ENCODE measurements at places on chromosomes 3 and 15.

DNA sequence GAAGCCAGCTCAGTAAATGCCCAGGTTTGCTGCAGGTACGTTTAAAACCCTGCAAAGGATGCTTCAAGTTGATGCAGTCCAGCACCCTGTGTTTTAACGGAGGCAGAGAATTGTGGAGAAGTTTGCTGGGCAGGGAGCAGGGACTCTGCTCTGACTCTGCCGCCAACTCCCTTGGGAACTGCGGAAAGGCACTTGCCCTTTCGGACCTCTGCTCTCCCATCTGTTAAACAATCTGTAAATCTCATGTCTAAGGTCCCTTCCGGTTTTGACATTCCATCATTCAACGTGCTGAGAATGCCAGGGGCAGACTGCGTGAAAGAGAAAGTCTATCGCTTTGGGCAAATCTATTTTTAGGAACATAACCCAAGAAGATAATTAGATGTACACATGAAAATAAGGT lies 184.5 kb downstream of the OPA1 start:
- no peak for DNase-seq

DNA sequence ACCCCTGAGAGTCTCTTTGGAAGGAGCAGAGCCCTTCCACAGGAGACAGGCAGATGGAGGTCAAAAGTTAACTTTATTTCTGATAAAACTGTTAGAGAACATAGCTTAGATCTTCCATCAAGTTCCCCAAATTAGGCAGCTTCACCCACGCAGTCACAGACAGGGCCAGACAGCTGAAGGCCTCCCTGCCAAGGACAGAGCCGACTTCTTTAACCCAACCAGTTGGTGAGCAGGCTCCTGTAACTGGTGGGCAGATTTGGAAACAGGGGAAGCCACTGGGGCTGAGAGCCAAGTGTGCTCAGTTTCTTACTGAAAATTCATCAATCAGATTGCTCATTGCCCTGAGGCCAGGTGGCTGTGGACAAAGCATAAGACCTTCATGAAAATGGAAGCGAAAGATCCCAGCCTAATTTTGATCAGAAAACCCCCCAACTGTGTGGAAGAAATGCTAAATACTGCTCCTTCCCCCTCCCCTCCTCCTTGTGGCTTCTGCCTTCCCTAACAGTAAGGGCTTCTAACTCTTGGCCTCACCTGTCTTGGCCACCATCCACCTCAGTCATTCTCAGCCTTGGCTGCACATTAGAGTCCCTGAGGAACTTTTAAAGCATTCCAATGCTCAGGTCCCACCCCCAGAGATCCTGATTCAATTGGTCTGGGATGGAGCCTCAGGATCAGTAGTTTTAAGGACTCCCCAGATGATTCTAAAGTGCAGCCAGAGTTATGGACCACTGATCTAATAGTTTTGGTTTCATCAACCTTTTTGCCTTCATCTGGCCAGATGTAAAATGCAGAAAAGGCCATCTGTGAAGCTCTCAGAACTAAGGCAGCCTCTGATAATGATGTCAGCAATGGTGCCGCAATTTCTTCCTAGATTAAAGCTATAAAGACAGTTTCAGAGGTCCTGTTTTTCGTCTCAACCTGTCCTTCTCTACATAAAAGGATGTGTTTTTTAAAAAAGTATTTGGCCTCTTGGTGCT lies 11.5 kb downstream of the CLRN1 start:
- DNase-seq: no peak

DNA sequence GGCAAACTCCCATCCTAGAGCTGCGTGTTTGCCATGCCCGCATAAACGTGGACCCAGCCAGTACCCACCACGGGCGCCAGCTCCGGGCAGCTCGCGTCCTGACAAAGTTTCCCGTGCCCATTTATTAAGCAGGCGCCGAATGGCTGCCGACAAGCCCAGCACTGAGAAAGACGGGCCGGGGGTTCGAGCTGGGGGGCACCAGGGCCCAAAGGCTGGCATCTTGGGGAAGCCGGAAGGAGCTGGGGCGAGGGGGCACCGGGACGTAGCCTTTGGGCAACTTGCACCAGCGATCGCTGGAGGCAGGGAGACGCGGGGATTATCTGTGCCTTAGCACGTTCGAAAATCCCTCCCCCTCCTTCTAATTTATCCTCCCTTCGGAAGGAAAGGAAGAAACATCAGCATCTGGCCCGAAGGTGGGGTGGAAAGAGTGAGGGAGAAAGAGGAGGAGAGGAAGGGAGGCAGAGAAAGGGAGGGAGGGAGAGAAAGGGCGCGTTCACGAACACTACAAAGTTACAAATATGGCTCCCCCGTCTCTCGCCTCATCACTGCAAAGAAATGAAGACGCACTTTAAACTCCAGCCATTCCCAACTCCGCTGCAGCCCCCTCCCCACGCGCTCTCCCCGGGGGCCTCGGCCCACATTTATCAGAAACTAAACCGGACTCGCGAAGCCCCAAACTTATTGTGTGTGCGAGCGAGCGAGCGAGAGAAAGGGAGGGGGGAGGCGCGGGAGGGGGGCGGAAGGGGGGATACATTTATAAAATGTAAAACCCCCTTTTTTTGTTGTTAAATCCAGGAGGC lies 1.0 kb downstream of the ANP32A start:
- DNase-seq: no peak

DNA sequence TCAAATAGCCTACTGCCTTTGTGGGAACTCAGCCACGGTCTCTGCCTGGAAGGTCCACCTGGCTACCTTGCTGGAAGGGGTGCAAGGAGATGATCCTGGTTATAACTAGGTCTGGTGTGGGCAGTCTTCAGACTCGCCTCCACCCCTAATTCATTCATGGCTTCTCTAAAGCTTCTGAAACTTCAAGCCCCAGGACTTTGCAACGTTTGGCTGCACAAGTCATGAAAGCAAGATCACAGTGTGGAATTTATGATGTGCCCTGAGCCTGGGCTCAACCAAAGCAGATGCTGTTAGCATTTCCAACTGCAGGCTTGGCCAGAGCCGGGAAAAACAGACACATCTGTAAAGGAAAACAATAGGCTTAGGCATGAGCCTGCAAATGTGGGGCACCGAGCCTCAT lies 200.4 kb upstream of the WNT5A start:
- no peak for DNase-seq

- DNase-seq: no peak
Observed at GRCh38 chr15:70701891-70702568, 61.3 kb downstream of the UACA start.

DNA sequence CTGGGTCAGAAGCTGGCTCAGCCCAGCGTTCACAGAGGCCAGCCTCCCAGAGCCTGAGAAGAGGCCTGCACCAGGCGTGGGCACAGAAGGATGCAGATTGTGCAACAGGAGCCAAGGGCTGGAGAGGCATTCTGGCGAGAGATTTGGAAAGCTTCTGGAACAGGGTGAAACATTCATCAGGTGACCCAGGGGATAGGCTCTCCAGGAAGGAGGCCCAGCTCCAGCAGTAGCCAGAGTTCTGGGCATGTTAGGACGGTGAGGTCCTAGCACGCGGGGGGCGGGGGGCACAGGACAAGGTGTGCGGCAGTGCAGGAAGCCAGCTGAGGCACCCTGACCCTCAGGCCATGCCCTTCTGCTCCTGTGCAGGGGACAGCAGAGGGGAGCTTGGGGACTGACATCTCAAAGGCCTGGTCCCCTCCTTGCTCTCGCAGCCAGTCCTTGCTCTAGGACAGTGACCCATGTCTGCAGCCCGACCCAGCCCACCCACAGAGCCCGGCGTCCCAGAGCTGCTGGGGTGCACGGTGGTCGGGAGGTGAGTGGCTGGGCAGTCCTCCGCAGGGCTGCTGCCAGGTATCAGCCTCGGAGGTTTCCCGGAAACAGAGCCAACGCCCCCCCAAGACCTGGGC lies 111.7 kb upstream of the KLF13 start:
- no peak for DNase-seq

GRCh38 chr15:68432441-68433064 lies 590 bp upstream of the ITGA11 start:
- no peak for DNase-seq

DNA sequence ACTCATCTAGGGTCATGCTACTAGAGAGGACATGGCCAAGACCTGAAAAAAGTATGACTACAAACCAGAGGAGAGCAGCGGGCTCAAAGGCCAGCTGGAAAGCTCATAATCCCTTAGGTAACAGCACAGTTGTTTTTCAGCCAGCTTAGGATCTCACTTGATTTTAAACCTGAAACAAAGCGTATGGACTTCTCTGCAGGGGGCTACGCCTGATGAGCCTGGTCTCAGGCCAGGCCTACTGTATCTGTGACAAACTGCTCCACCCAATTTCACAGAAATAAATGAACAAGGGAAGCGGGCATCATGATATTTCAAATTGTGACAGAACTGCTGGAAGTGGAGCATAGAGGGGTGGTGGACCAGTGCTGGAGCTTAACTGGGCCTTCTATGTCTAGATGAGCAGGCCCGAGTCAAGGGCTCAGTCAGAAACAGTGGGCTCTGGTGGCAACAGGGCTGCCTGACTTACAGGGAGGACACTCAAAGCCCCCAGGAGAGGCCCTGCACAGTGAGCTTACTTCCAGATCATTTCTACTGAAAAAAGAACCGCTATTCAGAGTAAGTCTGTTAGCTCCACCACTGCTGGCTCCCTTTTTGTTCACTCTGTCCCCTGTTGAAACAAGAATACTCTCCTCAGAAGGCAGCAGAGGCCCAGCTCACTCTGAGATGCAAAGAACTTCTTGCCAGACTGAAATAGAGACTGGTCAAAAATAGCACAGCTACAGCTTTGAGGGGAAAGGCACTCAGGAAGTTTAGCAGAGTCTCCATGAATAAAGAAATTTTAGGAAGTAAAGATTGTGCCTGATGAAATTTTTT lies 47.0 kb downstream of the LRIG1 start:
- DNase-seq: no peak

- no peak for DNase-seq
Observed at GRCh38 chr3:13479332-13479581, 849 bp upstream of the HDAC11 start.

DNA sequence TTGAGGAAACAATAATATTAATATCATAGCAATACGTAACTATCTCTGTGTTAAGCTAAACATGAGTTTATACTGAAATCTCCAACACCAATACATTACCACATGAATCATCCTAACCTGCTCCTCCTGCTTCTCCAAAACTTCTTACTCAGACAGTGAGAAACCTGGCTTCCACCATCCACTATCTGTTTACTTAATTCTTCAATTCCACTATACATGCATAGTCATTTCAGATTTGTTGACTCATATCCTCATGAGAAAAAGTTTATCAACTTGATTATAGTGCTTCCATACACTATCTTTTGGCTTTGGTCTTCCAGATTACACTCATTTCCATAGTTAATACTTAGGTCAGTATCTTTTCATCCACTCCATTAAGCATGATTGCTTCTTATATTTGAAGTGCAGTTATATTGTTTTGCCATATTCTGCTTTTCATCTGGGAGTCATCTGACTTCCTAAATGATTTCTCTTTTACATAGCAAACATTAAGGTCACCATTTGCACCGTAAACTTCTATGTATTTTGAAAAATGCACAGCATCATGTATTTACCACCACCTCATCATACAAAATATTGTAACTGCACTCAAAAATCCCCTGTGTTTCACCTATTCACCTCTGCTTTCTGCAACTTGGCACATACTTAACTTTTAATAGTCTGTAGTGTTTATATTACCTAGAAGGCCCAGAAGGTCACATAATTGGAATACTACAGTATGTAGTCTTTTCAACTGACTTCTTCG lies 970.6 kb downstream of the DIPK2A start:
- no peak for DNase-seq

DNA sequence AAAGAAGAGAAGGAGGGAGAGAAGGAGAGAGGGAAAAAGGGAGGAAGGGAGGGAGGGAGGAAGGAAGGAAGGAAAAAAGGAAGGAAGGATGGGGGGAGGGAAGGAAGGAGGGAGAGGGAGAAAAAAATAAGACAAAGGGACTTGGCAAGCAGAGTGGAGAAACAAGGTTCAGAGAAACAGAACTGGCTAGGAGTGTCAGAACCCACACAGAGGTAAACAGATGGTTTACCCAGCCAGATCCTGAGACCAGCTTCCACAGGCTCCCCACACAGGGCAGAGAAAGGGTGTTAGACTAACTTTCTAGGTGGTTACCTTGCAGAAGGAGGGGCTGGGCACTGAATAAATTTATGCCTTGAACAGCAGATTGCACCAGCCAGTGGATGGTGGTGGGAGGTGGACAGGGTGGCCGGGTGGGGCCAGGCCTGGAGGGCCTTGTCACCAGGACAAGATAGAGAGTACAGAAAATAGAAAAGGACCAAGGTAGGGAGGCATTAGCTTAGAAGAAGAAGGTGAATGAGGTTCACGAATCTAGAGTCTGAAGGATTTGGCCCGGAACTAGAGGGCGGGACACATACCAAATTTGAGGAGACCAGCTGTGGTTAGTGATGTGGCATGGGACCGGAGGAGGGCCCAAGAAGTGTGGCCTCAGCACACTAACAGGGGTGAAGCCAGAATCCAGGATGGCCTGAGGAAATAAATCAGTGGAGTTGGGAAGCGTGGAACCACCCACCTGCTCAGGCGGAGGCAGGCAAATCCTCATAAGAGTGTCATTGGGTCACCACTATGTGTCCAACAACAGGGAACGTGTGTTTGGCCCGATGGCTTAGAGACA lies 1.2 kb upstream of the TM4SF1 start:
- no peak for DNase-seq

GRCh38 chr3:197354568-197355001 lies 56.2 kb upstream of the DLG1 start:
- no peak for DNase-seq

- no peak for DNase-seq
Observed at GRCh38 chr3:133863911-133864310, 31.8 kb downstream of the RAB6B start.

- no peak for DNase-seq
Observed at GRCh38 chr15:98485451-98485850, 162.9 kb upstream of the IGF1R start.

GRCh38 chr3:134652886-134653630 lies 2.2 kb upstream of the KY start:
- DNase-seq: no peak

- DNase-seq: no peak
Observed at GRCh38 chr3:57006179-57006657, 54.2 kb upstream of the SPATA12 start.

DNA sequence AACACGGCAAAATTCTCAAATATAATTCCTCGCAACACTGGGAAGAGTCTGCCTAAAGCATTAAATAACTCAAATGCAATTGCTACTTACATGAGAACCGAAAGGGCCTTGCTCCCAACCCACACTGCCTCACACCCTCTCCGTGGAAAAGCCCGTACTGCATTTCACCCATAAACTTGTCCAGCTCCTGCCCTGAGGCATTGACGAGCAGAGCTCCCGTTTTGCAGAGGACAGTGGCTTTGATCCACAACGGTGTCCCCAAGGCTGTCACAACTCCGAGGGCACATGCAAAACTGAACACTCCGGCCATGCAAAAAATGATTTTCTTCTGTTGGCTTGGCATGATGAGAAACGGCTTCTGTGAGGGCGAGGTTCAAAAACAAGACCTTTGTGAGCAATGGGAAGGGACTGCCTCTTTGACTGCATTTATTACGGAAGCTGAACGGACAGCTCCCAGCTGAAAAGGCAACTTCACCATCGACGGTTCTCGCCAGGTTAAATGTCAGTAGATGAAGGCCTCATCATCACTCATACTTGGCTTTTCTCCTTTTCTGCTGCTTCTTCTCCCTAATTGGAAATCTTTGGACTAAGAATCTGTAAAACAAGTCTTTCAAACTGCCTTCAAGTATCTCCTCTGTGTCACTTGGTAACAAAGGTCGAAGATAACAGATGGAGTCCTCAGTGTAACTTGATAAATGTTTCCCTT lies at the start of gene CLRN1:
Gene CLRN1, minus strand, starts transcription at position 362 of the 706 bp plus-strand sequence. Its CDS starts 19 bp downstream, at position 343.
- DNase-seq: no peak
